ENCODE measurements at places on chromosomes 16 and 17. TPM values are rescaled to one million over a fixed set of nuclear protein-coding genes. Genes with fewer than 3 reads are reported as not detected.

NUDT16L1 gene
- 28.0 TPM for total RNA-seq

KRT32 gene
- total RNA-seq = not detected

FOXN1 gene
- not detected for total RNA-seq

BICDL2 gene
- total RNA-seq = 0.10 TPM

NPTX1 gene
- total RNA-seq = under 0.01 TPM

TEKT3 gene
- not detected for total RNA-seq
